ENCODE measurements at places on chromosomes 11 and 22. TPM values are rescaled to one million over a fixed set of nuclear protein-coding genes. Genes with fewer than 3 reads are reported as not detected.

Gene SH3BP1
- 229 TPM for total RNA-seq

Gene KCNQ1
- total RNA-seq = 1.4 TPM

Gene POU2AF3
- not detected for total RNA-seq

Gene GPR152
- not detected for total RNA-seq

Gene ZC3H12C
- total RNA-seq = 0.38 TPM

Gene MPEG1
- 0.11 TPM for total RNA-seq

Gene GGTLC3
- not detected for total RNA-seq

Gene KLHL35
- 0.62 TPM for total RNA-seq

Gene HIPK3
- total RNA-seq = 60.3 TPM

Gene SCGB1D2
- not detected for total RNA-seq

Gene SOX6
- not detected for total RNA-seq

Gene SHISAL1
- not detected for total RNA-seq

Gene ELMOD1
- total RNA-seq = not detected

Gene ESAM
- 1.4 TPM for total RNA-seq

Gene PDGFD
- 4.5 TPM for total RNA-seq

Gene RIC3
- total RNA-seq = 1.4 TPM

Gene RHOD
- not detected for total RNA-seq

Gene NRXN2
- 1.3 TPM for total RNA-seq

Gene YIF1A
- total RNA-seq = 76.1 TPM

Gene KDM4E
- total RNA-seq = not detected

Gene SART1
- total RNA-seq = 72.9 TPM

Gene MPZL3
- total RNA-seq = 10.8 TPM

Gene PICK1
- 14.8 TPM for total RNA-seq

Gene SLC36A4
- 17.2 TPM for total RNA-seq

Gene KCNJ11
- total RNA-seq = 0.75 TPM
